ENCODE measurements at places on chromosomes 13 and 19. TPM values are rescaled to one million over a fixed set of nuclear protein-coding genes. Genes with fewer than 3 reads are reported as not detected.

FDX2 gene
- total RNA-seq, result 18.0 TPM

ZNF320 gene
- 7.8 TPM for total RNA-seq

SPRED3 gene
- total RNA-seq, result 11.0 TPM

PCDH9 gene
- 4.5 TPM for total RNA-seq

CEACAM1 gene
- 1.5 TPM for total RNA-seq

TMEM38A gene
- 2.3 TPM for total RNA-seq

ISOC2 gene
- 33.5 TPM for total RNA-seq

ZNF850 gene
- 4.7 TPM for total RNA-seq

ADGRE2 gene
- not detected for total RNA-seq

SMIM44 gene
- total RNA-seq, result not detected

ZNF649 gene
- total RNA-seq, result 10.4 TPM

C1QTNF9B gene
- total RNA-seq, result not detected

TTC9B gene
- total RNA-seq, result not detected

IFNL1 gene
- total RNA-seq, result not detected

IGFLR1 gene
- 1.1 TPM for total RNA-seq

MBD3L3 gene
- total RNA-seq, result not detected

TMC4 gene
- total RNA-seq, result not detected

WTIP gene
- 15.7 TPM for total RNA-seq

ZNF541 gene
- total RNA-seq, result not detected

ZNF540 gene
- total RNA-seq, result 0.40 TPM

SOX1 gene
- not detected for total RNA-seq

ZNF578 gene
- 3.5 TPM for total RNA-seq

MUC16 gene
- not detected for total RNA-seq

ADGRE3 gene
- not detected for total RNA-seq

ACER1 gene
- not detected for total RNA-seq

MRPL4 gene
- 48.1 TPM for total RNA-seq

C19orf67 gene
- total RNA-seq, result not detected

TPTE2 gene
- total RNA-seq, result not detected

RNF17 gene
- total RNA-seq, result not detected

CYP4F3 gene
- under 0.01 TPM for total RNA-seq

DPF1 gene
- 2.1 TPM for total RNA-seq

APLP1 gene
- total RNA-seq, result 2.2 TPM

OR7C1 gene
- total RNA-seq, result not detected

ATP1A3 gene
- 0.13 TPM for total RNA-seq

TMEM255B gene
- 29.9 TPM for total RNA-seq

LGI4 gene
- not detected for total RNA-seq

Measured in thoracic aorta endothelial cell (primary cell).